ENCODE measurements at places on chromosomes 6 and 20.

DNA sequence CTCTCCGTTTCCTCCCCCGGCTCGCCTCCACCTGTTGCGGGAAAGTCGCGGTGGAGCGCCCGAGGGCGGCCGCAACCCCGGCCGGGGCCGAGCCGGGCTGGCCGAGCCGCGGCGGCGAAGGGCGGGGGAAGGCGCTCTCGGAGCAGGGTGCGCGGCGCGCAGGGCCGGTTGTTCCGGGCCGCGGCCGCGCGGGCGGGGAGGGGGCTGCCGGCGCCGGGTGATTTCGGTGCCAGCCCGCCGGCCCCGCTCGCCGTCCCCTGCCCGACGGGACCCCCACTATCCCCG lies 235 bp downstream of the MAP7 start:
- DNase-seq: no peak

DNA sequence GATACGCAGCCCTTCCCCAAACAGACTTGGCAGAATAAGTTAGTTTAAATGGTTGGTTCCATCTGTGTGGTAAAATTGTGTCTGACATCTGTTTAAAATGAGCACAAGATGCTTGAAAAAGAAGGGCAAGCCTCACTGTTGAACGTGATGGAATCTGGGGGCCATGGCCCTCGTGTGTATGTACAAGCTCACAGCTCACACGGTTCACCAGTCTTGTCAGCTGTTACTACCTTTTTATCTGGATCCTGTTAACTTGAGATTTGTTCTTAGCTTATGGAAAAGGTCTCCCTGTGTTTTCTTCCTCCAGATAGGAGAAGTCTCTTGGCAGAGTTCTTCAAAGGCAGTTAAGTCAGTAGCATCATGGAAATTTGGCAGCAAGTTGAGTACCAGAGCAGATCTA lies 270.6 kb downstream of the KHDC1L start:
- no peak for DNase-seq

DNA sequence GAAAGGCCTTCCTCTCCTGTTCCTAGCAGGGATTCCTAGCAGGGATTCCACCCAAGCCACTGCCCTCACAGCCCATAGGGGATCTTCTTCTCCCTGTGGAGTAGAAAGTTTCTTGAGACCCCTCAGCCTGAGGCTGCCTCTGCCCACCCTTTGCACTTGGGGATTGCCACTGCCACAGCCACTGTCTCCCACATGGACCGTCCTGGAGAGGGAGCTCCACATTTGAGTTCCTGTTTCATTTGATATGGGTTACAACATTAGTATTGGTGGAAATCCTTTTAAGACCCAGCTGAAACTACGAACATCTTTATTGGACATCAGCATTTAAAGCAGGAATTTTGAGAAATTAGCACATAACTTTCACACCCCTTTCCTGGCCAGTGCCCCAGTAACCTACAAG lies 25.6 kb downstream of the HLA-G start:
- no peak for DNase-seq

DNA sequence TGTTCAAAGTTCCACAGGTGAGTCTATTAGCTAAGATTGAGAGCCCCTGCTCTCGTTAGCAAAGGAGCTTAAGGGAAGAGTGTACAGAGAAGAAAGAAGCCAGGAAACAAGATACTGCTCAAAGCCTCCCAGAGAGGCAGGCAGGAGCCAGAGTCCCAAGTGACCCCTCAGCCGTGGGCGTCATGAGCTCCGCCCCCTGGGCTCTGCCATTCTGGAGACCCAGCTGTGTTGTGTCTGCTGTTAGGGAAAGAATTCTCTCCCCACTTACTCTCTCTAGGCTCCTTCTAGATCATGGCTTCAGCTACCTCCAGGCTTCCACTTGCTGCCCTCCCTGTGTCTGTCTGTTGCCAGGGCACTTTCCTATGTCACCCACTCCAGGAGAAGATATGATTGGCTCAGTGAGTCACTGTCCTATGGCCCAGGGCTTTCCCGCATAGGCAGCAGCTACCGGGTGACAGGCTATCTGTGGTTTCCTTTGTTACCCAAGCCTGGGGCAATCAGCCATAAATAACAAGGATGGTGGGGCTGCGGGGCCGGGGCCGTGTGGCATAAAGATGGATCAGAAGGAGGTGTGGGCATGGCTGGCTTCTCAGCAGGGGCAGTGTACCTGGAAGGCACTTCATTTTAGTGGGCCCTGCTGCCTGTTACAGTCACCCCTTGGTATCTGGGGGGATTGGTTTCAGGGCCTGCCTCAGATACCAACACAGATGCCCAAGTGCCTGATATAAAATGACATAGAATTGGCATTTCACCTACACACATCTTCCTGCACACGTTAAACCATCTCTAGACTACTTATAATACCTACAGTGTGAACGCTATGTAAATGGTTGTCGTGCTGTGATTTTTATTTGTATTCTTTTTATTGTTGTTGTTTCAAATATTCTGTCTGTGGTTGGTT lies 118.9 kb downstream of the ARMC2 start:
- no peak for DNase-seq

All from stimulated activated CD4-positive, alpha-beta T cell treated with anti-CD3 and anti-CD28 coated beads, Interleukin-1b, Interleukin-23, amount 100 ng/mL, for 24 hours (primary cell).